ENCODE measurements at places on chromosomes 2 and 18.
A peak's percentile ranks its signal among the peaks of the same experiment; 100 is the strongest.

GRCh38 chr2:50614056-50614455 lies 417.9 kb downstream of the NRXN1 start:
- no peak for DNase-seq

GRCh38 chr2:85778646-85779379 lies 25.0 kb downstream of the ATOH8 start:
- DNase-seq, result no peak

DNA sequence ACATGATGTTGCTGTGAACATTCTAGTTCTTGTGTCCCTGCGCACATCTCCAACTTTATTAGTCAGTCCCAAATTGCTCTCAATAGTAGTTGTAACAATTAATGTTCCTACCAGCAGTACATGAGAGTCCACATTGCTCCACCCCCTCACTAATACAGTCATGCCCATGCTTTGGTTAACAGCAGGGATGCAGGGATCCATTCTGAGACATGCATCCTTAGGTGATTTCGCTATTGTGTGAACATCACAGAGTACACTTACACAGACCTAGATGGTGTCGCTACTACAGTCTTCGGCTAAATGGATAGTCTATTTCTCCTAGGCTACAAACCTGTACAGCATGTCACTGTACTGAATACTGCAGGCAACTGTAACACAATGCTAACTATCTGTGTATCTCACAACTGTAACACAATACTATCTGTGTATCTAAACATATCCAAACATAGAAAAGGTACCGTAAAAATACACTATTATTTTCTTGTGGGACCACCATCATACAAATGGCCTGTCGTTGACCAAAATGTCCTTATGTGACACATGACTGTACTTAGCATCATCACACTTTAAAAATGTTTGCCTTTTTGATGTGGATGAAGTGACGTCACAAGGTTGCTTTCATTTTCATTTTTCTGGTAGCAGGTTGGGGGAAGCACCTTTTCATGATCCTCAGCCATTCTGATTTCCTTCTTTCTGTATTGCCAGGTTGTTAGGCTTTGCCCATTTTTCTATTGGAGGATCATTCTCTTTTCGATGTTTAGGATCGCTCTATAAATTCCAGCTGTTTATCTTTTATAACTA lies 82.9 kb upstream of the RNF152 start:
- DNase-seq, result no peak

DNA sequence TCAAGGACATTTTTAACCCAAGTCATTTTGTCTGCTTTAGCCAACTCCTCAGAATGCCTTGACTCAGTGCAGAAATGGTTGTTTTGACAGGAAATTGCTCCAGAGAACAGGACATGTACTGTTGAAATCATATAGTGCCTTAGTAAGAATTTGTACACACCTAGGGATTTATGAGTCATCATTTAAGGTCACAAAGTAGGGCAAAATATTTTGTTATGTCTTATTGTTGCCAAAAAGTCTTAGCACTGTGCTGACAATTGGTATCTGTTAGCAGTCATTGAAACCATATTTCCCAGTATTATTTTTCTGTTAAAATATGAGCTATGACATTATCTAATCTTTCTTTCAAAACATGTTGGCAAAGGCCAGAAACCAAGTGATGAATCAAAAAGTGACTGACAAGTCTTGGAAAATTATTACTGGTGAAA lies 104.5 kb downstream of the OSBPL6 start:
- no peak for DNase-seq

GRCh38 chr2:47056374-47056773 lies 98.7 kb downstream of the STPG4 start:
- no peak for DNase-seq

GRCh38 chr2:217852555-217853211 lies 150.1 kb downstream of the TNS1 start:
- no peak for DNase-seq

DNA sequence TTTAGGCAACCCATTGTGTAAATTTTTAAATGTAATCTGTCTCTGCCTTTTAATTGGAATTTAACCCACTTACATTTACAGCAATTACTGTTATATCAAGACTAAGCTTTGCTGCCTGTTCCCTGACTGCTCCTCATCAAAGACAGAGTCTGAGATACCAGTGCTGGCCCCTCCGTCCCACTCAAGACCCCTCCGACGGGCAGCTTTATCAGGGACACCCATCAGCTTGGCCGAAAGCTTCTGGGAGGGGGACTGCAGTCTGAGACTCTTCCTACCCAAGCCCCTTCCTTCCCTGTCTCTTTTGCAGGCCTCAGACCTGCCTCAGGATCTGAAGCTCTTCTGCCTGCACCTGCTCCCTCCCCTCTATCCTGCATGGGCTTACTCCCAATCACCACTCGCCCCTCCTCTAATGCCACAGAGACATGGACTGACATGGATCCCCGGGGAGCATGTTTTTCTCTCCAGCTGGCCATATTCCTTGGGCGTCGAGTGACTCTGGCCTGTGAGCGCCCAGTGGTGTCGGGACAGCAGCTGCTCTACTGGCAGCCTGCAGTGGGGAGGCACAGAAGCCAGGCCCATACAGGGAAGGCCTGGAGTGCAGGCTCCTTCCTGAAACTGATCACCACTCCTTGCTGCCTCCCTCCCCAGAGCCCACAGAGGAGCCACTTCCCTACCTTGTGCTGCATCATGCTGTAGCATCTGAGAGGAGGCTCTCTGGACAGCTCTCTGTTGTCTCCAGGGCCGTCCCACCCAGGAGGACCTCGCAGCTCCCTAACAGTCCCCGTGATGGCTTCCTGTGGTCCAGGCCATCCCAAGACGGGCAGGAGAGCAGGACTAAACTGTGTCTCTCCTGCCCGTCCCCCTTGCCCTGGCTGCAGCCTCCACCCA lies 3.7 kb upstream of the KIF1A start:
- no peak for DNase-seq

DNA sequence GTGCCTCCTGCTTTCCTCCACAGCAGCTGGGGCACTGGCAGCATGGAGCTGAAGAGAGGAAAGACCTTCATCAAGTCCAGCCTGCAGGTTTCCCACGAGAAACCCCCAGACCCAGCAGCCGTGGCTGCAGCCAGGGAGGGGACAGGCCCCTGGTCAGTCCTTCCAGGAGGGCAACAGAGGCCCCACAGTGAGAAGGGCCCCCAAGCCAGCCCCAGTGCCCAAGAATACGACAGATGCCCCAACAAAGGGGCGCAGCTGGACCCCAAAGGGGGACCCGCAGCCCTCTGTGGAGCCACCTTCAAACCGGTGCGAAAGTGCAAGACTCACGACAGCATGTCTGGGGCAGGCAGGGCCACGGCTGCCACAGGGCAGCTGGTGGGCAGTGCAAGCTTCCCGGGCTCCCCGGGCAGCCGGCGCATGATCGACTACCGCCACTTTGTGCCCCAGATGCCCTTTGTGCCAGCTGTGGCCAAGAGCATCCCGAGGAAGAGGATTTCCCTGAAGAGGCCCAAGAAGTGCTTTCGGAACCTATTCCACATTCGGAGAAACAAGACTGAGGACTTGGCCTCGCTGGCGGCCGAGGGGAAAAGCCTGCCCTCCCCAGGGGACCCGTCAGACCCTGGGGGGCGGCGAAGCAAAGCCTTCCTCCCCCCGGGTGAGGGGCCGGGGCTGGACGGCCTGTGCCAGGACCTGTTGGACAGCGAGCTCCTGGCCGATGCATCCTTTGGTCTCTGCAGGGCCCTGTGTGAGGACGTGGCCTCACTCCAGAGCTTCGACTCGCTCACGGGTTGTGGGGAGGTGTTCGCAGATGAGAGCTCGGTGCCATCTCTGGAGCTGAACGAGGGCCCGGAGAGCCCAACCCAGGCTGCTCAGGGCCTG lies 6.9 kb downstream of the AMER3 start:
- no peak for DNase-seq

GRCh38 chr2:162623888-162624287 lies 214.7 kb downstream of the KCNH7 start:
- DNase-seq, result no peak

DNA sequence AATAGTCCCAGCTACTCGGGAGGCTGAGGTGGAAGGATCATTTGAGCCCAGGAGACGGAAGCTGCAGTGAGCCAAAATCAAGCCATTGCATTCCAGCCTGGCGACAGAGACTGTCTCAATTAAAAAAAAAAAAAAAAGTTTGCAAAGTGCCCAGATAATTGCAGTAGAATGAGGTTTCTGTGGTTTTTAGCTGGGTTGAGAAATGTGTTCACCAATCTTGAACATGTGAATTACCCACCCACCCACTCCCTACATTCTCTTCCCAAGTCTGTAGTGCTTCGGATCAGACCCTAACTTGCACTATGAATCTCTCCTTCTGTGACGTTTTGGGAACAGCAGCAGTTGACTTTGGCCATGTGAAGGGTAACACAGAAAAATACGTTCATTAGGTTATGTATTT lies 247.3 kb downstream of the PTGR3 start:
- no peak for DNase-seq

DNA sequence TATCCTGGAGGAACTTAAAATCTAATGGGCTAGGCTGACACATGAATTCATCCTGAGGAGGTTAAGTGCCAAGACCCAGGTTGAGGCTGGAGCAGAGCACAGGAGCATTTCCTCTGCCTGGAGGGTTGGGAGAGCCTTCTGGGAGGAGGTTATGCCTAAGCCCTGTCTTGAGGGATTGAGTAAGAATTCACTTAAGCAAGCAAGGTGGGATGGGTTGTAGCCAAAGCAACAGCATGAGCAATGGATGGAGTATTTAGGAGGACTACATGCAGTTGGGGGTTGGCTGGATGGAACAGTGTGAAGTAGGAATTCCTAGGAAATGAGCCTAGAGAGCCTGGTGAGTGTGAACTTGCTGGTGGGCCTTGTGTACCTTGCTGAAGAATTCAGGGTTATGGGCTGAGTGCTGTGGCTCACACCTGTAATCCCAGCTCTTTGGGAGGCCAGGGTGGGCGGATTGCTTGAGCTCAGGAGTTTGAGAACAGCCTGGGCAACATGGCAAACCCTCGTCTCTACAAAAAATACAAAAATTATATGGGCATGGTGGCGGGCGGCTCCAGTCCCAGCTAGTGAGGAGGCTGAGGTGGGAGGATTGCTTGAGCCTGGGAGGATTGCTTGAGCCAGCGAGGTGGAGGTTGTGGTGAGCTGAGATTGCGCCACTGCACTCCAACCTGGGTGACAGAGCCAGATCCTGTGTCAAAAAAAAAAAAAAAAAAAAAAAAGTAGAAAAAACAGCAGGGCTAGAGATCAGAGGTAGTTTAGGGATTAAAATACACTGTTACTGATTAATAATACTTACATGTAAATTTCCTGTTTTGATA lies 22.2 kb downstream of the TANC1 start:
- peak; percentile 91 for DNase-seq

DNA sequence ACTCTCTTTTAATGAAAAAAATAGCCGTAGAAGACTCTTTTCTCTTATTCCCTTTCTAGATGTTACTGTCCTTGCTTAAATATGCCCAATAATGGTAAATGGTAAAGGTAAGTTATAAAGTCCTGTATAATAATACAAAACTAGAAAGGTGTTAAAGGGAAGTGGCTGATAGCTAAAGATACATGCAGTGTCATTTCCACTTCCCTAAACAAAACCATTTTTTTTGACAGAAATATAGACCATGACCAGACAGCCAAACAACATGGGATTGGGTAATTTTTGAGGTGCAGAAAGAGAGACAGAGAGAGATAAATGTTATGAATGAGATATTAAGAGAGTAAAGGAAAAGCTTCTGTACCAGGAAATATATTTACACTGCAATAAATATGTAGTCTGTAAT lies 731.7 kb upstream of the REG3G start:
- no peak for DNase-seq

- DNase-seq, result no peak
Measured at GRCh38 chr2:233479616-233480489, 86.7 kb downstream of the USP40 start.

- DNase-seq, result no peak
Measured at GRCh38 chr18:8957731-8958130, 144.8 kb upstream of the NDUFV2 start.

DNA sequence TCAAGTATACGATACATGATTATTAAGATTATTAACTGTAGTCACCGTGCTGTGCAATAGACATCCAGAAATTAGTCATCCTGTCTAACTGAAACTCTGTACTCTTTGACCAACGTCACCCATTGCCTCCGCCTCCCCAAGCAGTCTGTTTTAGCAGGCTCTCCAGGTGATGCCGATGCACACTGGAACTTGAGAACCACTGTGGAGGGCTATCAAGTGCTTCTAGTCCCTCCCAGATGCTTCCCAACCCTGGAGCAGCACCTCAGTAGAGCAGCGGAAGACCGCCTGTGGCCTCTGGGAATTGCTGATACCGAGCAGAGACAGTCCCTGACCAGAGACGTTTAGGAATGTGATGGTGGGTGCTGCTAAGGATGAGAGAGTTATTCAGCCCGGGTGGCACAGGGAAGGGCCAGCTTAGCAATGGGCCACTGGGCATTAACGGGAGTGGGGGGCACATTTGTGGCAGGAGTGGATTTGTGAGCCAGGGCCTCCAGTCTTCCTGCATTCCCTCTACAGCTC lies 50.7 kb downstream of the LIPG start:
- no peak for DNase-seq

DNA sequence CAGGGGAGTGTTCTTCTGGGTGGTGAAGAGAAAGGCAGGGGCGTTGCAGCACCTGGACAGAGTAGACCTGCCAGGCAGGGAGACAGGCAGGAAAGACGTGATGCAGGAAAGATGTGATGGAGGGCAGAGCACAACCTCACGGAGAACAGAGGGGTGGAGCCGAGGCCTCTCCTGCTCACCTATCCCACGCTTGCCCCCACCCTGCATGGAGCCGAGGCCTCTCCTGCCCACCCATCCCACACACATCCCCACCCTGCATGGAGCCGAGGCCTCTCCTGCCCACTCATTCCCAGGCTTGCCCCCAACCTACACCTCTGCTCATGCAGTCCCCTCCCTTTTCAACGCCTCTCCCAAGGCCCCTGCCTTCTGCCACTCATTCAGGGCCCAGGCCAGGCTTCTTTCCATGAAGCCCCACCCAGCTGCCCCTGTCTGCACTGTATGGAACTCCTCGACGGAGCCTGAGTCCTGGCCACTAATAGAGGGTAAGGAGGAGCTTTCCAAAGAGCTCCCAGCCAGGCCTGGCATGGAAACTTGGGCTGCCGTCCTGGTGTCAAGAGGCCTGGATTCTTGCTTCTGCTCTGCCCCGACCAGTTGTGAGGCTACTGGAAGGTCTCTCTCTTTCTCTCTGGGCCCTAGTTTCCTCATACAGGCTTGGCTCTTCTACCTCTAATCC lies 32.0 kb upstream of the LOXHD1 start:
- no peak for DNase-seq

- no peak for DNase-seq
Measured at GRCh38 chr2:47180531-47180930, 25.4 kb upstream of the STPG4 start.
